ENCODE measurements at places on chromosomes 16 and 17.

DNA sequence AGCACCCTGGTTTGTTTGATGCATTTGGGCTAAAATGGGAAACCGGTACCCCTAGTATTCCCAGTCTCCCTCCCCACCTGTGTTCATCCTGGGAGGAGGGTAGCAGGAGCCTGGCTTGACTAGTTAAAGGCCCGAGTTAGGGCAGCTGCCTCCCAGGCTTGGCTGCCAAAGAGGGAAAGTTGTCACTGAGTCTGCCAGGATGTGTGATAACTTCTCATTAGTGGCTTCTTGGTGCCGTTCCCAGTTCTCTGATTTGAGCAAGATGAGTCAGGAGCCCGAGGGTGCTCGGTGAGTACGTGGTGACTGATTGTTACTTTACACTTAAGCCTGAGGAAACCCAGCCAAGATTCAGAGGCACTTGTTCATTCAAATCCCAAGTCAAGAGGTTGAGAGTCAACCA is 2.5 kb downstream of the KRT32 start:
- DNase-seq = no peak

DNA sequence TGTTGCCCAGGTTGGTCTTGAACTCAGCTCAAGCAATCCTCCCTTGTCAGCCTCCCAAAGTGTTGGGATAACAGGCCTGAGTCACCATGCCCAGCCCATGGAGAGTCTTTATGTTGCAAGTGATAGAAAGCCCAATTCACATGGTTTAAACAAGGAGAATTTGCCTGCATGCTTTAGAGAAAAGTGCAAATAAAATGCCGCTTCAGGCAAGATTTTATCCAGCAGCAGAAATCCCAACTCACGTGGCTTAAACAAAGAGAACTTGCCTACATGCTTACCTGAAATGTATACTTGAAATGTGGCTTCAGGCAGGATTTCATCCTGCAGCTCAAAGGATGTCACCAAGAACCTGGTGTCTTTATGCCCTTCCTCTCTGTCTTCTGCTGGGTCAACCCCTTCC is 28.8 kb upstream of the XYLT2 start:
- DNase-seq = no peak

DNA sequence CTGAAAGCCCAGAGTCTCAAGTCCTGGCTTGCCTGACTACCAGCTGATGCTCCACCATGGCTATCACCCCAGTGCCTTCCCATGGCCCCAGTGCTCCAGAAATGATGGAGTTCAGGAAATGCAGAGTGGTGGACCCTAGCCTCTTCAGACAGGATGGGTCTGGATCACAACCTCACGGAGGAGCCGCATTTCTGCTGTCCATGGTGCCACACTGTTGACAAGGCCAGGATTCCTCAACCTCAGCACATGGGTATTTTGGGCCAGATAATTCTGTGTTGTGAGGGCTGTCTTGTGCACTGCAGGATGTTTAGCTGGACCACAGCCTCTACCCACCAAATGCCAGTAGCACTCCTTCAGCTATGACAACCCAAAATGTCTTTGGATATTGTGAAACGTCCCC is 6.7 kb upstream of the CRHR1 start:
- no peak for DNase-seq

DNA sequence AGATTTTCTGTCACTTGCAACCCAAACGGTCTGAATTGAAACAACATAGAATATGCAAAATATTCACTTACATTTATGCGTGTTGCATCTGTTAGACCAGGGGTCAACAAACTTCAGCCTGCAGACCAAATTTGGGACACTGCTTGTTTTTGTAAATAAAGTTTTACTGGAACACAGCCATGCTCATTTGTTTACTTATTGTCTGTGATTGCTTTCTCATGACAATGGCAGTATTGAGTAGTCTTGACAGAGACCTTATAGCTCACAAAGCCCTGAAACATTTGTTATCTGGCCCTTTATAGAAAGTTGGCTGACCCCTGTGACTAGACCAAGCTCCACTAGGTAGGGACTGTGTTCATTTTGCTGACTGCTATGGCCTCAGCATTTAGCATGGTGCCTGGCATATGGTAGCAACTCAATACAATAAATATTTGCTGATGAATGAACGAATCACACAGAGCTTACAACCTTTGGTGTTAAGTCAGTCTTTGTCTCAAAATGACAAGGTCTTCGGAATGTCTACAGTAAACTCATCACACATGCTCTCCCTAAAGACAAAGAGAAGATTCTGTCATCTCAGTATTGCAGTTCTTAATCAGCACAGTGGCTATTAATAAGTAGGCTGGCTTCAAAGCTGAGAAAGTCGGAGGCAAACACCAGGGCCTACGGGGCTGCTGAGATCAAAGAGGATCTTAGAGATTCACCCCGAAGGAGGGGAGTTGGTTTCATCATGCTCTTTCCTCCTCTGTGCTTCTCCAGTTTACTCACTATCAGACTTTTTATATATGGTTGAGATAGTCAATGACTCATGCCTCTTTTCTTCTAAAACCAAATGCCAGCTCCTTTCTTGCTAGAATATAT is 95.2 kb upstream of the AXIN2 start:
- DNase-seq = no peak

DNA sequence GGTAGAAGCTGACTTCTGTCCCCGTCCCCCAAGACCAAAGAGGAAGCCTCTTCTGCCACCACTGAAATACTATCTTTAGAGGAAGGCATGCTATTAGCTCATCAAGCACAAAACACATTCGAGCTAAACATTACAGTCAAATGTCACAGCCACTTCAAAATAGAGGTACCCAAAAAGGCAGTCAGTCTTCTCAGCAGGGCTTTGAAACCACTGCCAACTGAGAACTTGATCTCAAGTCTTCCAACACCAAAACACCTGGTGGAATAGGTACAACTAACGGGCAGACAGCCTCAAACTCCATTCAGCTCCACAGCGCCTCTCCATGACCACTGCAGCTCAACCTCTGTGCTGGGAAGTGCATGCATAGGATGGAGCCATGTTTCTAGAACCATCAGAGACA is 36.0 kb downstream of the ZFHX3 start:
- DNase-seq = no peak

GRCh38 chr17:69213059-69213813 is 15.4 kb downstream of the ABCA10 start:
- DNase-seq = no peak

- DNase-seq = no peak
These were observed 3.4 kb downstream of the FAM222B start for GRCh38 chr17:28839221-28839620.

DNA sequence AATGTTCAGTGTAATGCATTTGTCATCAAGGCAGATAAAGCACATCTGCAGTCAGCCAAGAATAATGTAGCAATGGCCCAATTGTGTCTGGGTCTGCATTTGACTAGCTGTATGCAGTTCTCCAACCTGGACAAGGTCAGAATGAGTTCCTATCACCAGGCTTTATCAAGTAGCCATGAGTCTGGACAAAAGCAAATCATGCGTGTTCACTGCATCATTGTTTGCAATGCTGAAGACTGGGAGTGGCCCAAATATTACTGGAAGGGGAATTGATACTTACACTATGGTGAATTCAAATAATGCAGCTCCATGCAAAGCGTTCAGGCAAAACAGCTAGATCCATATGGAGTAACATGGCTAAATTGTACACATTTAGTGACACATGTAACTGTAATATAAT is 250.9 kb downstream of the TOX3 start:
- DNase-seq = no peak

- DNase-seq = no peak
These were observed 56.9 kb downstream of the WWP2 start for GRCh38 chr16:69818891-69819545.

DNA sequence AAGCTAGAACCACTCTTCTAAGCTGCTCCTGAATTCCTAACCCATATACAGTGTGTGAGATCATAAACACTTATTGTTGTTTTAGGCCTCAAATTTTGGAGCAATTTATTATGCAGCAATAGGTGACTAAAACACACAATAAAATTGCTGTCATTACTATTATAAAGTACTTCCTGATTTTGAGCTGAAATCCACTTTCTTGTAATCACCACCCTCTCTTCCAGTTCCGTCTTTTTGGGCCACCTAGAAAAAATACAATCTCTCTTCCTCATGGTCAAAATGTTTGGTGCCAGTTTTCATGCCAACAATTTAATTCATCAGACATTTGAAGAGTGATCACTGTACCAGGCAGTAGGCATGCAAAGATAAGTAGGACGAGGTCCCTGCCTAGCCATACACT is 43.3 kb upstream of the NF1 start:
- no peak for DNase-seq

DNA sequence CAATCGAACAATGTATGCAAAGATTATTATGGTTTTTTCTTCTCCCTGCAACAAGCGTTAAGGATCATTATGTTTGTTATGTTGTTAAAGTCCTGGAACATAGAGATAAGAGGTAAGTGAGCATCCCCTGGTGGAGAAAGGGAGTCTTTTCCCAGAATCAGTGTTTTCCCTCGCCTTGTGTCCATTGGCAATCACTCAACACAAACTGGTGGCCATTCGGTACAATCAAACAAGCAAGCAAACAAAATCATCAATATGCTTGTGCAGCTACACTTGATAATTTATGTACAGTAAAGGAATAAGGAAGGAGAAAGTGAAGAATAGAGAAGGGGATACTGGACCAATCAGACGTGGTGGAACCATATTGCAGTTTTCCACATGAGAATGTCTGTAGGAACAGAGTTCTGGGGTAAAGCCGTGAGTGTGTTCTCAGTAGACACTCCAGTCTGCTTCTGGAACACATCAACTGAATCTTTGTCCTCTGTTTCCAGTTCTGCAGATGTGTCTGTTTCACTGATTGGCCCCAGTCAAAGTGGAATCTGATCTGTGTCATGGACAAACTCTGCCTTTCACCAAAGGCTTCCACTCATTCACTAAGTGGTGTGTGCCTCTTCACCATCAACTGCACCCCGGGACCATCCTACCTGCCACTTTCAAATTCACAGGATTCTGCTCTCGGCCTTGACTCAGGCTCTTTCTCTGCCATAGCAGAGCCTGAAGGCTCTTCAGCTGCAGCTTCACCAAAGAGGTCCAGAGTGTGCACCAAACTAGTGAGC is 169.5 kb downstream of the AHSP start:
- no peak for DNase-seq

DNA sequence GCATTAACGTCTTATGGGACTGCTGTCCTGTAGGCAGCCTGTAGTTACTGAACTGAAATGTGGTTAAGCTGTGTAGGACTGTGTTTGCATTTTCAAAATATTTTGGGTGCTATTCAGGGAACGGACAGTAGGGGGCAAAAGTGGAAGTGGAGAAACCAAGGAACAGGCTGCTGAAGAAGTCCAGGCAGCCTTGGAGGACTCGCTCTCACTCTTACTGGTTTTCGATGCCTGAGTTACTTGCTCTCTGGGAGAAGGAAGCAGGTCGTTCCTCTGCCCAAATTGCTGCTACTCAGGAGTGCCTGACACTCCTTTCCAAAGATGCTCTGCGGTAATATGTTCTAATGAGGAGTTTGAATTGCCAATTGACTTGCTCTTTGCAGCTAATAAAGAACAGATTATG is 64.5 kb upstream of the RBFOX1 start:
- no peak for DNase-seq

DNA sequence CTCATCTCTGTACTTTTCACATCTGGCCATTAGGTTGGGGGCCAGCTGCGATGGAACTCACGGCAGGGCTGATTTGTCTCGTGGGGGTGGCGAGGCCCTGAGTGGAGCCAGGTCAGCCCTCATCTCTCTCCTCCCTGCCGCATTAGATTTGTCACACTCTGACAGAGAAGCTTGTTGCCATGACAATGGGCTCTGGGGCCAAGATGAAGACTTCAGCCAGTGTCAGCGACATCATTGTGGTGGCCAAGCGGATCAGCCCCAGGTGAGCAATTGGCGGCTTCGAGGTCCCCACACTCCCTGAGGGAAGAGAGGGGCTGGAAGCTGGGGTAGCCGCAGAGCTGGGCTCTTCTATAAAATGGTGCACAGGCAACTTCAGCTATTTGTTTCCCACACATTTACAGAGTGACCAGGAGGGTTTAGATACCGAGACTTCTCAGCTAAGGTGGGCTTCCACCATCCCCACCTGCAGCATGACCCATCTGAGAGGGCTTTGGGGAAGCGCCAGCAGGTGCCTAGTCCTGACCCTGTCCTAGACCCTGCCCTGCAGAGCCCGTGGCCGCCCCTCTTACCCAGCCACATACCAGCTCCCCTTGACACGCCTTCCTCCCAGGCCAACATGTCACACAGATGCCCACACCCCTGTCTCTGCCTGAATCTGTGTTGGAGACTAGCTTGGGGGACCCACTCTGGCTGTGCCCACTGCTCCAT is 8.4 kb downstream of the TMEM98 start:
- no peak for DNase-seq

- no peak for DNase-seq
These were observed 19.2 kb downstream of the KDM8 start for GRCh38 chr16:27222249-27223225.

GRCh38 chr16:2210009-2210332 is 692 bp downstream of the BRICD5 start:
- no peak for DNase-seq

- DNase-seq = no peak
These were observed 27.2 kb upstream of the ST6GALNAC1 start for GRCh38 chr17:76670718-76671122.

DNA sequence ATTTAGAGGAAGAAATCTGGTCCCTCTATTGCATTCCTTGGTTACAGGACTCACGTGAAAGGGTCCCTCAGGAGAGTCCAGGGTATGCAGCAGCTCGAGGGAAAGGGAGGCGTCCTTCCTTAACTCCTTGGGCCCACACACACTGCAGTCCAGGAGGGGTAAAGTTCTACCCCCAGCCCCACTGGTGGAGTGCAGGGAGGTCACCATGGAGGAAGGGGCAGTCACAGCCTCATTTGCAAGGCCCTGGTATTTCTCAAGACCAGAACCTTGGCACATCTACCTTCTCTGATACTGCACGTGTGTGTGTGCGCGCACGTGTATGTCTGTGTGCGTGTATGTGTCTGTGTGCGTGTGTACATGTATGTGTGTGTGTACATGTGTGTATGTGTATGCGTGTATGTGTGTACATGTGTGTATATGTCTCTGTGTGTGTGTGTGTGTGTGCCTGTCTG is 11.1 kb downstream of the HIC1 start:
- no peak for DNase-seq

DNA sequence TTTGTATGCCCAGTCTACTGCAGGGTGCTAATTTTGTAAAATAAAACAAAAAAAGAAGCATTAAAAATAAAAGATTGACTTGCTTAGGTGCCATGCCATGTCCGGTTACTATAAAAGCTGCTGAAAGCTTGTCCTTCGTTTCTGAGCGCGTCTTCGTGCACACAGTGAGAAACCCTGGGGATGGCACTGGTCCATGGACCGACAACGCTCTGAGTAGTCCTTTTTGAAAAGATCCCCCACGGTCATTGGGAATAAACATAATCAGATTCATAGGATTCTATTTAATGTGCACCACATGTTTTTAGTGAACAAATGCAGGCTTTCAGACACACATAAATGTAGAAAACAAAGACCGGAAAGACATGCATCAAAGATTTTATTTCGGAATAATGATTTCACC is 146.3 kb downstream of the XYLT1 start:
- no peak for DNase-seq

DNA sequence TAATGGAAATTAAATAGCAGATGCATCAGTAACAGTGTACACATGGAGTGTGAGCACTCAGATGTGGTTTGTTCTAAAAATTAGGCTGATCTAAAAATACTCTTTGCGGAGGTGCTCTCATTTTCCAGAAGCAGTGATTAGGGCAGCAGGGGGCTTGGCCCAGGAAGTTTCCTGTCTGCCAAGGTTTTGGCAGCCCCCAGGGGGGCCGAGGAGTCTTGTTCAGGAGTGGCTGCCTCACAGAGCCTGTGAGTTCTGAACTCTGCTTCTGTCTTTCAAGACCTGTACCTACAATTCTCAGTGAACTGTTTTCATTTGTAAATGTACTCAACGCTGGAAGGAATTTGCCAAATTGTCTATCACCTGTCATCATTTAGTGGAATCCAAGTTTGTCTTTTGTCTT is 388.4 kb upstream of the CDH11 start:
- DNase-seq = no peak

Measured in stimulated activated CD8-positive, alpha-beta memory T cell treated with anti-CD3 and anti-CD28 coated beads, Interleukin-2, amount 100 ng/mL, for 1 hour (primary cell).